ENCODE measurements at places on chromosomes 16 and 17. TPM values are rescaled to one million over a fixed set of nuclear protein-coding genes. Genes with fewer than 3 reads are reported as not detected.
A peak's percentile ranks its signal among the peaks of the same experiment; 100 is the strongest.

DNA sequence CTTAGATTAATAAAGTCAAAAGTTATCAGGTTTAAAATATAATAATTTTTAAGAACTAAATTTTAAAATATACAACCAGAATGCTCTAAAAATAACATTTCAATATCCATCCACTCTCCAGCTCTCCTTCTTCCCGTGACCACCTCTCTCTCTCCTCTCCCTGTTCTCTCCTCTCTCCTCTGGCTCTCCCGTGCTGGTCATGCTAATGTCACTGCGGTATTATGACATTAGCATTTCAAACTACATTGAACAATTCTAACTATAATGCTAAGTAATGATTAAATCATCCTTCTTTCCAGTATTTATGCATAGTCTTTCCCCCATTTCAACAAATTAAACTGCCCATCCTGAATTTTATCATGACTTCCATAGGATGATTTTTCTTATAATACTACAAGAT is 154.7 kb downstream of the CEP112 start:
- H3K36me3 ChIP-seq: no peaks in the 10 kb centered on the region
- DNase-seq: no peak
- H3K4me3 ChIP-seq: no peak overlapping the region
- no peaks in the 10 kb centered on the region for H3K4me1 ChIP-seq

Gene VAT1L
- not detected for total RNA-seq

- H3K27me3 ChIP-seq: no peaks in the 10 kb centered on the region
- peak within 1 kb of the TSS; percentile 73 for H3K27ac ChIP-seq
- H3K4me3 ChIP-seq: peak within 1 kb of the TSS; percentile 45
- peak; percentile 47 for DNase-seq
- H3K36me3 ChIP-seq: no peaks in the 10 kb centered on the region
- peaks cover 23% of the 10 kb centered on the region for H3K4me1 ChIP-seq
These were observed at the start of gene MCRIP2 for GRCh38 chr16:641326-642188. Gene MCRIP2 (plus strand): TSS chr16:641828. CDS start chr16:641992, 164 bp downstream.

DNA sequence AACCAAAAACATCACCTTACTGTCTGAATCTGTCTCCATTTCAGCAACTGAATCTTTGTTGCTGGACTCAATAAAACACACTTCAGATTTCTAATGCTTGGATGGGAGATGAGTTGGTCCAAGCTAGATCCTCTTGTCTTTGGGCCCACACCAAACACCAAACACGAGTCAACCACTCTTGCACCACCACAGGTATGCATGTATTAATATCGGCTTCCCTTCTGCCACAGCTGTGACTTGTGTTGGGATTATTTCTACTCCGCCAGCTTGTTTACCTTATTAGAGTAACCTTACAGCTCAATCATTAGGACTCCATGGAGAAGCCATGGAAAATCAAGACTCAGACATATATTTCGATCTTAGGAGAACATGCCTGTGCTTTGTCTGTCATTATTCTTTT is 49.9 kb downstream of the XYLT1 start:
- no peaks in the 10 kb centered on the region for H3K27me3 ChIP-seq
- H3K4me3 ChIP-seq: no peak overlapping the region
- peaks cover 18% of the 10 kb centered on the region for H3K4me1 ChIP-seq
- H3K27ac ChIP-seq: no peak overlapping the region
- DNase-seq: no peak

- no peaks in the 10 kb centered on the region for H3K27me3 ChIP-seq
- no peaks in the 10 kb centered on the region for H3K36me3 ChIP-seq
- DNase-seq: no peak
- no peak overlapping the region for H3K27ac ChIP-seq
These were observed 32.7 kb upstream of the FOXF1 start for GRCh38 chr16:86477642-86478041.

Gene CES5A
- not detected for total RNA-seq

- H3K27me3 ChIP-seq: peaks cover 6% of the 10 kb centered on the region
- peak; percentile 46 for DNase-seq
- H3K27ac ChIP-seq: no peak overlapping the region
- H3K4me1 ChIP-seq: no peaks in the 10 kb centered on the region
- no peaks in the 10 kb centered on the region for H3K36me3 ChIP-seq
These were observed 3.6 kb downstream of the OSGIN1 start for GRCh38 chr16:83956336-83957289.

DNA sequence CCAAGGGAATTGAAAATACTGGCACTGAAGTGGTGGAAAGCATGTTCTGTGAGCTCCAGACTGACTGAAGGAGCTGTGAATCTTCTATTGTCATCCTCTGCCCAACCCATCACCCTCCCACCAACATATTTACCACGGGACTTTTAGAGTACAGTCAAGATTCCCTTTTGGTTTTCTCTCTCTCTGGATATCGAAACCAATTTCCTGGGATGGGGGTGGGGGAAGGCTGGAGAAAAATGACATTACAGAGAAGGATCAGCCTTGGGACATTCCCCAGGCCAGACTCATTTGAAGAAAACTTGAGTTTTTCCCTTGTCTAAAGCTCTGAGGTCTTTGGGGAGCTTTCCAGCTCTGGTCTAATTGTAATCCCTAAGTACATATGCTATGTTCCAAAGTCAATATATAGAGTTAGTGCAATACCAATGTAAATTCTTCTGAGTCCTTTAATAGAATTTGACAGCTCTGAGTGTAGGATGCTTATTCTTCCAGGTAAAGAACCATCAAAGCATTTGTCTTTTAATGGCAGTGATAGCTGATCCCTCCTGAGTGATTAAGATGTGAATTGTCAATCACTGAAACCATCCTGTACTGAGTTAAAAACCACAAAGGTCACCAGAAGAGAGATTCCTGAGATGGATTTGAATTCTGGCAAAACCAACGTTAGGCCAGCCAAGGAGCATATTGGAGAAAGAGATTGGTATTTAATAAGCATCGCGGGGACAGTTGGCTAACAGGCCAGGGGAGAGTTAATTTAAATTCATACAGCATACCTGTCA is 48.8 kb upstream of the CCL1 start:
- DNase-seq: no peak
- no peaks in the 10 kb centered on the region for H3K4me1 ChIP-seq
- no peak overlapping the region for H3K27ac ChIP-seq
- no peaks in the 10 kb centered on the region for H3K27me3 ChIP-seq
- H3K4me3 ChIP-seq: no peak overlapping the region

DNA sequence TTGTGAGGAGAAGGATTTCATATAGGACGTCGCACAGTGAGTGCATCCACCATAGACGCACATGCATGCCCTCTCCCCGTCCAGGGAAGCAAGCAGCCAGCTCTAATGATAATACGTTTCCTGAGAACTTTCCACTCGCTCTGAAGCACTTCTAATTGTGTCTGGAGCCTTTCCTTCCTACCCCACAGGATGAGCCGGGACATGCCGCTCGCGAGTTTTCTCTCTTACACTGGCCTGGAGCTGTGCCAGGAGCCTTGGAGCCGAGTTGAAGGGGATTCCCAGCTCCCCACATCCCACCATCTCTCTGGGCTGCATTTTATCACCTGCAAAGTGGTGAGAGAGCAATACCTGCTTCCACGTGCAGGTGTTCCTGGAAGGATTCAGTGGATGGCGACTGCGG is 368.1 kb downstream of the C16orf95 start:
- no peaks in the 10 kb centered on the region for H3K4me1 ChIP-seq
- DNase-seq: no peak
- H3K4me3 ChIP-seq: no peak overlapping the region
- H3K27ac ChIP-seq: no peak overlapping the region
- no peaks in the 10 kb centered on the region for H3K36me3 ChIP-seq

Gene SARM1
- total RNA-seq: 37.0 TPM

Gene NOD2
- total RNA-seq: 1.8 TPM

Gene FBXO39
- total RNA-seq: not detected

Gene PRDM7
- not detected for total RNA-seq

DNA sequence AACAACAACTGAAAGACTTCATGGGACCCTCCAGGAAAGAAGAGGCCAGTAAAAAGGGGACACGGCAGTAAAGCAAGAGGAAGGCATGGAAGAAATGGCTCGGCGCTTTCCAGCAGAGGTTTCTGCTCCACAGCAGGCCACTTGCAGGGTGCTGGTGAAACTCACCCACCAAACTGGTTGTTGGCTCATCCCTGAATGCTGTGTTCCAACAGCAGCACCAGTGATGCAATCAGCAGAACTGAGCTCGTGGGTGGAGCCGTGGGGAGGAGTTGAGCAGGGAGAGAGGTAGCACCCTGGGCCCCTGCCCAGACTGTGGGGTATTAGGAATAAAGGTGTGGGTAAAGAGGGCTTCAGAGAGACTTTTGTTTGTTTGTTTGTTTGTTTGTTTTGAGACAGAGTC is 62.8 kb upstream of the ADCY9 start:
- no peaks in the 10 kb centered on the region for H3K4me1 ChIP-seq
- no peaks in the 10 kb centered on the region for H3K27me3 ChIP-seq
- no peaks in the 10 kb centered on the region for H3K36me3 ChIP-seq
- no peak overlapping the region for H3K27ac ChIP-seq

DNA sequence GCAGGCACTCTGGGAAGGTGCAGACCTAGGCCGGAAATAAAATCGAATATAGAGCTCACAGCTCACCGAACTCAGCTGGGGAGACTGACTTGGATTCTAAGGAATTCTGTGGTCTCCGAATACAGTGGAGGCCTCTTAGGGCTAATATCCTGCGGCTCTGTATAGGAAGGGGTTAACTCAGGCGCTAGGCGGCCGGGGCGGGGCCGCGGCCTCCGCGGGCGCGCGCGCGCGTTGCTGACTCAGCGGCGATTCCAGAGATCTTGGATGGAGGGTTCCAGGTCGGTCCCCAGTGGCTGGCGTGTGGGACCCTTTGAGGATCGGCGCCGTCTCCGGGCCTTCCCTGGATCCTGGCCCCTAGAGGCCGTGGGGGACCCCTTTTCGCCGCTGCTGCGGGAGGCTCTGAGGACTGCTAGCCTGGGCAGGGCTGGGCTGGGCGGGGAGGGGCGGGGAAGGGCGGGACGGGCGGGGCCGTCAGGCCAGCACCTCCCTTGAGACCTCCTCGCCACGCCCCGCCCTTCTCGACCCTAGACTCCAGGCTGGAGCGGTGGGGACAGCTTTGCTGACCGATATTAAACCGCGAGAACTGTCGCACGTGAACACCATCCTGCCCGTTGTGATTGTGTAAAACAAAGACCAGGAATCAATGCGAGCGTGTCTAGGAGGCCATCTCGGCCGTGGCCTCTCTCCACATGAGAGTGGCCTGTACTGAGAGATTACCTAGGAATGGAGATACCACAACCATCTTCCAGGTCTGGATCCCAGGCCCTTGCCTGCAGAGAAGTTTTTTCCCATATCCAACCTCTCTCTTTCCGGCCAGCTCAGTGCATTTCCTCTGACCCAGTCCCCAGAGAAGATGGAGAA is 1.4 kb upstream of the PLEKHH3 start:
- H3K4me1 ChIP-seq: peaks cover 81% of the 10 kb centered on the region
- DNase-seq: peak; percentile 50
- H3K4me3 ChIP-seq: peak overlapping the region; percentile 74
- H3K36me3 ChIP-seq: no peaks in the 10 kb centered on the region
- peak overlapping the region; percentile 73 for H3K27ac ChIP-seq
- peaks cover 48% of the 10 kb centered on the region for H3K27me3 ChIP-seq

Gene GCGR
- not detected for total RNA-seq

DNA sequence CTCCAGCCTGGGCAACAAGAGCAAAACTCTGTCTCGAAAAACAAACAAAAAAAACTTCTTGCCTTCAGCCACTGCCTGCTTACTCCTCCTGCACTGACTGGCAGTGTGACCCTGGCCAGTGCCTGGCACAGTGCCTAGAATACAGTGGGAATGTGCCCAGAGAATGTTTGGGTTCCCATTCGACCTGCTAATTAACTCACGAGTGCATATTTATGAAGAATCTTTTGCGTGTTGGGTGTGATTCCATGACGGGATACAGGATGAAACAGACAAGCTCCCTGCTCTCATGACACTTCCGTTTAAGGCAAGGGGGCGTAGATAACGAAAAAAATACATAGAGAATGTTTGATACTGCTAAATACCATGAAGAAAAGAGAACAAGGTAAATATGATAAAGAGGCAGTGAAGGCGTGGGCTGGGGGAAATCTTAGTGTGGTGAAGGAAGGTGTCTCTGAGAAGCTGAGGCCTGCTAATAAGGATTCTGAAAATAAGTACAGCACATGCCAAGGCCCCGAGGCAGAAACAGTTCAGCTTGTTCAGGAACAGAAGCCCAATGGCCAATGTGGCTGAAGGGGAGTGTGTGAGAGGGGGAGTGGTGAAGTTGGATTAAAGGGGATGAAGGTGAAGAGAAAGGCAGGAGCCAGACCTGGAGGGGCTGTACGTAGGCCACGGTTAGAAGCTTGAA is 4.3 kb downstream of the ABI3 start:
- no peak overlapping the region for H3K27ac ChIP-seq
- no peak for DNase-seq
- H3K4me1 ChIP-seq: peaks cover 90% of the 10 kb centered on the region
- H3K27me3 ChIP-seq: no peaks in the 10 kb centered on the region
- H3K4me3 ChIP-seq: no peak overlapping the region

DNA sequence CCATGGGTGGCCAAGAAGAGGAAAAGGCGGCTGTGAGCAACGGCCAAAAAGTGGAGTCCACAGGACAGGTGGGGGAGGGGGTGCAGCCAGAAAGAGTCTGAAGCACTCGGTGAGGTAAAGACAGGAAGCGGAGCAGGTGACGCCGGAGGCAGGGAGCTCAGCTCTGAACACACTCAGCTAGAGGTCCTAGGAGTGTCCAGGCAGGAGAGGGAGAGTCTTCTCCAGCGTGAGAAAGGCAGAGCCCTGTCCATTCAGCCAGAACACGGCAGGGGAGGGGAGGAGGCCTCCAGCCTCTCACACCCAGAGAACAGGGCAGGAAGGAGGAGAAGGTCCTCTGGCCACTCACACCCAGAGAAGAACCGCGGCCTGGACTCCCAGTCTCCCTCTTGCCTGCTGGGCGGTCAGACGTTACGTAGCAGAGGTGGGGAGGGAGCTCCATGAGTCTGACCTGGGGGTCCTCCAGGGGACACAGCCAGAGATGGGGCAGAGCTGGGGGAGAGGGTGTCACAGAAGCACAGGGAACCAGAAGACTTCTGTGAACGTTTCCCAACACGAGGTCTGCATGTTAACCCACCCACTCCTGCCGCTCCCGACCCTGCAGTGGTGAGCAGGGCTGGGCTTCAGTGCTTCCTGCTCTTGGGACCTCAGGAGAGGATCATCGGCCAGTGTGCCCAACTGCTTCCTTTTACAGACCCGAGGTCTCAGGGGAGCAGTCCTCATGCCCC is 89.2 kb downstream of the ABR start:
- H3K27ac ChIP-seq: no peak overlapping the region
- H3K4me1 ChIP-seq: no peaks in the 10 kb centered on the region
- no peak for DNase-seq
- no peaks in the 10 kb centered on the region for H3K27me3 ChIP-seq
- H3K4me3 ChIP-seq: no peak overlapping the region
- peaks cover 7% of the 10 kb centered on the region for H3K36me3 ChIP-seq

Gene TP53TG3F
- not detected for total RNA-seq

- H3K27me3 ChIP-seq: no peaks in the 10 kb centered on the region
- no peak for DNase-seq
These were observed 10.7 kb downstream of the SGSM2 start for GRCh38 chr17:2347805-2348685.

All from CD8-positive, alpha-beta memory T cell (primary cell).